Bronchial epithelial cell (primary cell): ENCODE measurements at places on chromosomes 6 and 20. TPM values are rescaled to one million over a fixed set of nuclear protein-coding genes. Genes with fewer than 3 reads are reported as not detected.

The RHAG gene
- not detected in 2 replicates for total RNA-seq

The E2F1 gene
- 0.26 and 0.64 TPM in 2 replicates for total RNA-seq

DNA sequence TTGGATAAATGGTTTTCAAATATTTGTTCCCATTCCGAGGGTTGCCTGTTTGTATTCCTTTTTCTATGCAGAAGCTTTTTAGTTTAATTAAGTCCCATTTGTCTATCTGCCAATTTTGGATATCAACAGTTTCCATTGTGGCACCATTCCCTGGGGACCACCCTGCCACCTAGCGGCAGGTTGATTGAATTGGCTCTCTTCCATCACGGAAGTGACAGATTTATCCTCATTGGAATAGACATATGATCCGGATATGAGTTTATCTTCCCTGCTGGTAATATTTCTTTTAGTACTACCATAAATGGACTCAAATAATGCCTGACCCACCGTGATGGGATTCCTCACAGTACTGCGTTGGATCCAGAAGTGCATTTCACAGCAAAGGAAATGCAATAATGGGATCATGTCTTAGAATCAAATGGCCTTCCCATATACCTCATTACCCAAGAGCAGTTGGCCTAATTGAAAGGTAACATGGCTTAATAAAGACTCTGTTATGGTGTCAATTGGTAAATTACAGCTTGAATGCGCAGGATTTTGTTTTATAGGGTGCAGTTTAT, 327.0 kb downstream of the BMP2 start:
- peak; percentile 65 for DNase-seq

DNA sequence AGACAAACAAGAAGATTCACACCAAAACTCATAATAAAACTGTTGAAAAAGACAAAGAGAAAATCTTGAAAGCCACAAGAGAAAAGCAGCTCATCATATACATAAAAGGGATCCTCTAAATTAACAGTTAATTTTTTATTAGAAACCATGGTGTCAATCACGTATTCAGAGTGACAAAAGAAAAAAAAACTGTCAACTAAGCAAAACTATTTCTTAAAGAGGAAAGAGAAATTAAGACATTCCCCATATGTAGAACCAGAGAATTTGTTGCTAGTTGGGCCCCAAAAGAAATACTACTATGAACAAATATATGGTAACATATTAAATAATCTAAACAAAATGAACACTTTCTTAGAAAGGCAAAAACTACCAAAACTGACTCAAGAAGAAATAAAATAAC, 74.3 kb upstream of the TENT5A start:
- DNase-seq = no peak

DNA sequence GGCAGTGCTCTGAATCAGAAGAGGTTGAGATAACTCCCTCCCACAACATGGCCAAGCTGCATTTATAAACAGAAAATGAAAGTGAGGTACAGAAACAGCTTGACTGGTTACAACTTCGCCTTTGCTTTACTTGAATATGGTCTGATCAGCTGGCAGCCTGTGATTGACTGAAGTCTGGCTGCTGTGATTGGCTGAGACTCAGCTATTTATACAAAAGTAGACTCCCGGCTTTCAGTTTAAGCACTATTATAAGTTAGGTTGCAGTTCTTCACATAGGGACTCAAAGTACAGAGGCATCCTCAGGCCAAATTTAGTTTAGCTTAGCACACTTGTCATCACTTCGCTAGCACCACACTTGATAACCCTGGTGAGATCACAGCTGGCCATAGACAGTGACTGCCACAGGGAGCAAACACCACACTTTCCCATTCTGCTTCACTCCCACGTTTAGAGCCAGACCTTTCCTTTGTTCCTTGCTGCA, 362.6 kb downstream of the EPM2A start:
- peak; percentile 29 for DNase-seq

DNA sequence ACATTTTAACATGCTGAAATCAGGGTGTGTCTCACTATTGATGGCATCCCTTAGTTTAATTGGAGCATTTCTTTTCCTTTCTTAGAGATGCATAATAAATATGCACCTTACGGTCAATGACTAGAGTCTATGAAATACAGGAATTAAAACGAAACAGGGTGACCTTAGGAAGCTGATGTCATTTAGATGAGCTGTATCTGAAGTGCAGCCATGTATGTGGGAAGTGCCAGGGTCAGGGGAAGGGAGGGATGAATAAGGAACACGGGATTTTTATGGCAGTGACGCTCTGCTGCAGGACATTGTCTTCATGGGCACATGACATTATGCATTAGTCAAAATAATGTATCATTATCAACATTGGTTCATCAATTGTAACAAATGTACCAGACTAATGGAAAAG, 84.0 kb downstream of the AGPAT4 start:
- DNase-seq = no peak
